ENCODE measurements at places on chromosomes 1 and 21.

DNA sequence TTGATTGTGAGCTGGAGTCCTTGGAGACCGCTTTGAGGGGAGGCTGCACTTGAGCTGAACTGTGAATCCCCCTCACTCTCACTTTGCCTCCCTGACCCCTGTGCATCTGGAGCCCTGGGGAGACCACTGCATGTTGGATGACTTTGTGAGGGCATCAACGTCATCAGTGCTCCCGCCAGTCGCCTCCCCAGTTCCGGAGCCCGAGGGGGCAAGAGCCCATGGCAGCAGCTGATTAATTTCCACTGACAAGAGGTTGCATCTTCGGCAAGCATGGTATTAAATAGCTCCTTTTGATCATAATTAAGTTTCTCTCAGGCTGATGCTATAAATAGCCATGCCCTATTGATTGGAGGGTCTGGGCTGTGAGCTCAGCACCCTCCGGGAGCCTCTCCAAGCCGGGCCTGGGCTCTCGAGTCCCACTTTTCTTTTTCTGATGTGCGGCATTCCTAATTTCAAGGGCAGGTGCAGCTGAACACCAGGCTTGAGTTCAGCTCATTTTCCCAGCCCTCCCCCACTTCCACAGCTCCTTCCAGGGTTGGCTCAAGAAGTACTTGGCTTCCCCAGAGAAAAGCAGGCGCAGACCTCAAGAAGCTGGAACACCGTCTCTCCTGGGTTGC is 33.2 kb downstream of the KCND3 start:
- no peak for DNase-seq

DNA sequence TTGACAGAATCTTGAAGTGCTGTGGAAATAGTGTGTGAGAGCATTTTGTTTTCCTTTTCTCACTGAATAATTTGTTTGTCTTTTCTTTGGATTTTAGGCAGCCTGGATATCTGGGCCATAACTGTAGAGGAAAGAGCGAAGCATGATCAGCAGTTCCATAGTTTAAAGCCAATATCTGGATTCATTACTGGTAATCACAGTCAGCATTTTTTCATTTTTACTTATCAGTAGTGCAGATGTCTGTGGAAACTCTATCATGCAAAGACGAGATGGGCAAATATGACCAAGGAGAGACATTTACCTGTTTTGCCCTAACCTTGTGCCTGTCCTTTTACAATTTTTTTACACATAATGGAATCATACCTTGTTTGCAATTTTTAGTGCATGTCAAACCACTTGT is 78.8 kb downstream of the ITSN1 start:
- DNase-seq, result no peak

DNA sequence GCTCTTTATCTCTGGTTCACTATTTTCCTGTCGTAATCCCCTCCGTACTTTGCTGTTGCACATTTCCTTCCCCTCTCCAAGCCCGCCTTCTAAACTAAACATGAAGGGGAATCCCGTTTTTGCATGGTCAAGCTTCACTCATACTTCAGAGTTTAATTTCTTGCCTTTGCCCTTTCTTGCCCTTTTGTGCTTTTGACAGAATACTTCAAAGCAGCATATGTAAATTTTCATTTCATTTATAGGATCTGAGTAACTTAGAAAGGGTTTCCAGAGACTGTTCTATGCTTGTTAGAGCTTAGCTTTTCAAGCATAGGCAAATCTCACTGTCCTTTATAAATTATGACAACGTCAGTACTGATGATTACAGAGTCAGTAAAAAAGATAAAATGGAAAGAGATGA is 27.7 kb downstream of the SPATA45 start:
- no peak for DNase-seq

DNA sequence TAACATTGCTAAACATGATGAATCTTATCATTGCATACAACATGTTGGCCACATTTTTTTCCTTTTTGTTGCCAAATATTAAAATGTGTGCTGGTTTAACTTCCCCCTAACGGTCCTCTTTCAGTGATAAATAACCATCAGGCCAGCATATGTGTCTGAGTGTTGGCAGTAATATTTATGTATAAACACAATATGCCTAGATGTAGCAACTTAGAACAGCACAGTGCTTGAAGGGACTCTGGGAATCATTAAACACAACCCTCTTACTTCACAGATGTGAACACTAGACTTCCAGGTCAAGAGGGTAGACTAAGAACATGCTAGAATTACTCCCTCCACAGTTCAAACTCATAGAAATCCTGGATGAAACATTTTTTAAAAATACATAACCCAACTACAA is 581.8 kb downstream of the PLPP3 start:
- no peak for DNase-seq

Data from SK-N-MC (cell line).